ENCODE measurements at places on chromosomes 6 and 20.

GRCh38 chr6:34917626-34918285 lies 28.7 kb downstream of the ANKS1A start:
- DNase-seq, result no peak

GRCh38 chr6:99334526-99335127 lies 14.8 kb downstream of the FAXC start:
- peak; percentile 15 for DNase-seq

GRCh38 chr6:142297996-142298753 lies 3.6 kb upstream of the ADGRG6 start:
- DNase-seq, result no peak

DNA sequence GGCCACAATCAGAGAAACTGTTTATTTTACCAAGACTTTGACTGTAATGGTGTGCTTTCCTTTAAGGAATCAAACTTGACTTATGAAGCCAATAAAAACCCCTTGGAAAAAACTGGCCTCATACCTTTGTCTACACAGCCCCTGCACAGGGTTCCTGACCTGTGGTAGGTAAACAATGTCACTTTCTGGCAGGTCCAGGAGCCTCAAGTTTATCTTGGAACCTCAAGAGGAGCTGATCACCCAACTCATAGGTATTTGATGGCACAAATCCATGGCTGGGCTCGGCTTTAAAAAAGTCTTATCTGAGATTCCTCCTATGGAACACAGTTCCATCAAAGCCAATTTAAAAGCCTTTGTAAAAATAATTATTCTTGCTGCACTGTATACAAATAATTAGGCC lies 61.0 kb downstream of the AGPAT4 start:
- no peak for DNase-seq

DNA sequence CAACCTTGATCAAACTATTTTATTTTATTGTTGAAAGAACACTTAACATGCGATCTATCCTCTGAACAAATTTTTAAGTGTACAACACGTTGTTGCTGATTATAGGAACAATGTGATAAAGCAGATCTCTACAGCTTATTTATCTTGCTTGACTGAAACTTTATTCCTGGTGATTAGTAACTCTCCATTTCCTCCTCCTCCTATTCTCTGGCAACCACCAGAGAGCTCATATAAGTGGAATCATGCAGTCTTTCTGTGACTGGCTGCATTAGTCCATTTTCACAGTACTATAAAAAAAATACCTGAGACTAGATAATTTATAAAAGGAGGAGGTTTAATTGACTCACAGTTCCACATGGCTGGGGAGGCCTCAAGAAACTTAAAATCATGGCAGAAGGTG lies 218.1 kb downstream of the LRFN2 start:
- no peak for DNase-seq

DNA sequence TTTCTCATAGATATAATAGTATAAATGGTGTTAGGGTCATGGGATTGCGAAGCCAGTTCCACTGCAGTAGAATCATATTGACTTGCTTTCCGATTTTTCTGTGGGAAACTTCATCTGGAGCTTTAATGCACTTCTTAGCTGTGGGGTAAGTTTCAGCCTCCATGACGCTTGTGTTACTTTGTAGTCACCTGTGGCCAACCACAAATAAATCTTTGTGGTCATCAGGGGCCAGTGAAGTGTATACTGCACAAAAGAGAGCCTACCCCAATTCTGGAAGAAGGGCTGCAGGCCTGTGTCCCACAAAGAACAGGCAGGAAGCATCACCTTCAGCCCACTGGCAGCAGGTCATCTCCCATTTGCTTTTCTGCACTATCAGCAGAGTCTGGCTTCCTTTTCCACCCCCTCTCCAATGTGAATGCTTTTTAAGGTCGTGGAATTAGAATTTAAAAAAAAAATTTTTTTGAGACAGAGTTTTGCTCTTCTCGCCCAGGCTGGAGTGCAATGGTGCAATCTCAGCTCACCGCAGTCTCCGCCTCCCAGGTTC lies 32.0 kb downstream of the MTHFD1L start:
- DNase-seq, result no peak

GRCh38 chr20:840858-841567 lies 7.5 kb downstream of the FAM110A start:
- no peak for DNase-seq

- DNase-seq, result no peak
Measured at GRCh38 chr6:6575143-6575542, 13.4 kb upstream of the LY86 start.

DNA sequence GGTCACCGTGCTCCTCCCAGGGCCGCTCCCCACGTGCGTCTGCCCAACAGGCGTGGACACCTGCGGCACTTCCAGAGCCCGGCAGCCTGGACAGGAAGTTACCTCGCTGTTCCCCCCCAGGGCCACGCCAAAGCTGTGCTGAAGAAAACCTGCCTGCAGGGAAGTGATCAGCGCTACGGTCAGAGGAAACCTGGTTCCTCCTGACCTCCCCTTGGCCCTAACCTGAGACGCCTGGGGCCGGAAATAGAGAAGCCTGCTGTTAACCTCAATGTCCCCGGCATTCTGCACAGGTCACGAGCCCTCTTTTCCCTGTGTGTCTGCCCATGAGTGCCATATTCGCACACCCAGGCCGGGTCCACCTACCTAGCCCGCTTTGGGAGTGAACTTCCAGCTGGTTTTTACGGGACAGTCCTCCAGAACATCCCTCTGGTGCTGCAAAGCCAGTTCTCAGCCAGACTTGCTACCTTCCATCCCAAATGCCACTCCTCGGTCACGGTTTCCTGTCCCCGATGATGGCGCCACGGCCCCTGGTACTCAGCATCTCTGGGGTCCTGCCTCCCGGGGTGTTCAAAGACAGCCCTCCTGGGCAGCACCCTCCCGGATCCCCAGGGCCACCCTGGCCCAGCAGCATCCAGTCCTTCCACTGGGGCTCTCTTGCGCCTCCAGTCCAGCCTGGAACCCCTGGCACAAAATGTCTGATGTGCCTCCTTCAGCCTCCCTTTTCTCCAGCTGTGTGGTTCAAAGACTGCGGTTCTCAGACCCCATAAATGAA lies 12.0 kb upstream of the IRF4 start:
- no peak for DNase-seq

- no peak for DNase-seq
Measured at GRCh38 chr20:32567384-32568178, 17.6 kb downstream of the NOL4L start.

DNA sequence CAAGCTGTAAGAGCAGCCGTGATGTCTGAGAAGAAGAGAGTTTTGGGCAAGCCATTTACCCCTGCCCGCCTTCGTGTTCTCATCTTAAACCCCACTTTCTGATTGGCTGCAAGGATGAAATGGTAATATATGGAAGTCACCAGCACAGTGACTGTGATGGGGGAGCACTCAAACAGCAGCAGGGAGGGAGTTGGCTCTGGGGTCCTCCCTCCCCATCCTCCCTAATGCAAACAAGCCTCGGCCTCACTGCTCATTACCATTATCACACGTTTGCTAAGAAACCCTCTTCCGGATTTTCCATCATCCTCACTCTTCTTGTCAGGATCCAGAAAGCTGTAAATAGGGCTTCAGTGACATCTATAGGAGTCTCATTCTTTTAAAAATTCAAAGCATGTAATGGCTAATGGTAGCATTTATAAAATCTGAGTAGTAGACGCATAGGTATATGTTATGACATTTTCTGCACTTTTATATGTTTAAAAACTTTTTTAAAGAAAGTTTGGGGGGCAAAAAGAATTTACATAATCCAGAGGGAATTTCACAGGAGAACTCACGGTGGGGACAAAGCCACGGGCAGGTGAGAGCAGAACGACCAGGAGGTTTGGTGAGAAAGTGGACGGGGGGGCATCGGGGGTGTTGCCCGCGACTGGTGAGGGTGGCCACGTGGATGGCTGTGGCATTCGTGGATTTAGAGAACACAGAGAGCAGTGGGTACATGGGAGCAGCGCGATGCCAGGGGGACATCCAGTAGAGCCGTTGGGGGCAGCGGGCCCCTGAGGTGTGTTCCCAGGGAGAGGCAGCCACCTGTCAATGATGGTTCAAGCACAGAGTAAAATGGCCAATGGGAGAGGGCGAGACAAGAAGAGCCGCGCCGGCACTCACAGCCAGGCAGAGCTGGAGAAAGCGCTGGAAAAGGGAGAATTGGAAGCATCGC lies 29.6 kb downstream of the SUMO4 start:
- DNase-seq, result no peak

- DNase-seq, result peak; percentile 38
Measured at GRCh38 chr6:111605100-111605751, 452 bp downstream of the TRAF3IP2 start.

DNA sequence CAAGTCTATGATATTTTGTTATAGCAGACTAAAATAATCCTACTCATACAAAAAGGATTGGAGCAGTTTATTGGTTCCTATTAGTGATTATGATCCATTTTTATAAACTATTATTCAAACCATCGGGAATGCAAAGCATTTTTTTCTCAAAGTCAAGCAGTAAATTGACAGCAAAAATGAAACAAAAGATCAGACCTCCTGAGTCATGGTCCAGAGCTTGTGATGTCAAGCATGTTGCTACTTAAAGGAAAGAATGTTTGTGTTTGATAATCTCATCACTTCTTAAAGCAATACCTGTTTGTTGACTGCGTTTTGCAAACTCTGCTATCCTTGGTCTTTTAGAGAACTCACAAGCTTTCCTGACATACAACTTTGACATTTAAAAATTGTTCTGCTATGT lies 204.4 kb downstream of the SAMD5 start:
- DNase-seq, result no peak

GRCh38 chr6:52929321-52930164 lies 20.0 kb upstream of the GSTA3 start:
- no peak for DNase-seq

DNA sequence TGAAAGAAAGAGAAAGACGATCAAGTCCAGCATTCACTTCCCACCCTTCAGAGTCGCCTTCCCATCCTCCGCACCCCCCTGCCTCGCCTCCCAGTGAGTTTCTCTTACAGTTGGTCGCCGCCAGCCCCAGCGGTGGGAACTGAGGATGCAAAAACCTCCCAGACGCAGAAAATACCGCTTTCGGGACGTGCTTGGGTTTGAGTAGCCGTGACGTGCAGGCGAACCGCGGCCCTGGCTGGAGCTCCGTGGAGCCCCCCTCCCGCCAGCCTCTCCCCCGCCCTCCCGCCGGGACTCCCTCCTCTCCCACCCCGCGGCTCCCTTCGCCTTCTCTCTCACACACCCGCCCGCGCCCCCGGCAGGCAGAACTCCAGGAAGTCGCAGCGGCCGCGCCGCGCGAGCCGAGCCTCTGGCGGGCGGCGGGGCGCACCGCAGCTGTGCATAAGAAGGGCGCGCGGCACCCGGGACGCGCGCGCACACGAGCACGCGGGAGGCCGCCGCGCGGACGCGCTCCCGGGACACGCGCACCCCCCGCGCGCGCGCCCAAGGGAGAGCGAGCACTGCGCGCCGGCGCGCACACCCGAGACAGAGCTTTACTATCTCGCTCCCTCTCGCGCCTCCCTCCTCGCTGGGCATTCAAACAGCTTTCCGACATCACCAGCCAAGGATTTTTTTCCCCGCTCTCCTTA lies at the start of gene ADGRB3:
TSS of gene ADGRB3 (plus strand) at position 557 of the 686 bp plus-strand sequence. CDS start 3,394 bp downstream, outside the sequence.
- peak; percentile 30 for DNase-seq

DNA sequence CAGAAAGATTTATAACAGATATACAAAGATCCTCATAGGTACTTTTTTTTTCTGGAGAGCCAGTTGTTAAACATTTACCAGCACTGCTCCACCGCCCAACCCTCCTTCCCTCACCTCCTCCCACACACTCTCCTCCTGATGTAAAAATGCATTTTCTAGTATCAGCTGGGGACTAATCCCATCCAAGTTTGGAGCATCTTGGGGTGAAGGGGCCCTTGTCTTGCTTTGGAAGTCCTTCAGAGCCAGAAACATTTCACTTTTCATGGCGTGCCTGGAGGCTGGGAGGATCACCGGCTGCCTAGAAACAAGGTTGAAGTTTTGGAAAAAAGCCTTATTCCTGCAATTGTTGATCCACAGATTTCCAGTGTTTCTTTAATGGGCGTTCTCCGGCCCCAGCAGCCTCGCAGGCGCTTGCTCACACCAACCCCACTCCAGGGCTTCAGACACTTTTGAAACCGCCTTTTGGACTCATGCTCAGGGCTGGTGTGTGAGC lies 165.1 kb upstream of the AFDN start:
- DNase-seq, result no peak

GRCh38 chr6:105539911-105540310 lies 137.0 kb upstream of the PREP start:
- DNase-seq, result no peak

- no peak for DNase-seq
Measured at GRCh38 chr20:18837718-18838117, 24.1 kb downstream of the SCP2D1 start.

- DNase-seq, result no peak
Measured at GRCh38 chr6:82917346-82918064, 148.1 kb downstream of the UBE3D start.

DNA sequence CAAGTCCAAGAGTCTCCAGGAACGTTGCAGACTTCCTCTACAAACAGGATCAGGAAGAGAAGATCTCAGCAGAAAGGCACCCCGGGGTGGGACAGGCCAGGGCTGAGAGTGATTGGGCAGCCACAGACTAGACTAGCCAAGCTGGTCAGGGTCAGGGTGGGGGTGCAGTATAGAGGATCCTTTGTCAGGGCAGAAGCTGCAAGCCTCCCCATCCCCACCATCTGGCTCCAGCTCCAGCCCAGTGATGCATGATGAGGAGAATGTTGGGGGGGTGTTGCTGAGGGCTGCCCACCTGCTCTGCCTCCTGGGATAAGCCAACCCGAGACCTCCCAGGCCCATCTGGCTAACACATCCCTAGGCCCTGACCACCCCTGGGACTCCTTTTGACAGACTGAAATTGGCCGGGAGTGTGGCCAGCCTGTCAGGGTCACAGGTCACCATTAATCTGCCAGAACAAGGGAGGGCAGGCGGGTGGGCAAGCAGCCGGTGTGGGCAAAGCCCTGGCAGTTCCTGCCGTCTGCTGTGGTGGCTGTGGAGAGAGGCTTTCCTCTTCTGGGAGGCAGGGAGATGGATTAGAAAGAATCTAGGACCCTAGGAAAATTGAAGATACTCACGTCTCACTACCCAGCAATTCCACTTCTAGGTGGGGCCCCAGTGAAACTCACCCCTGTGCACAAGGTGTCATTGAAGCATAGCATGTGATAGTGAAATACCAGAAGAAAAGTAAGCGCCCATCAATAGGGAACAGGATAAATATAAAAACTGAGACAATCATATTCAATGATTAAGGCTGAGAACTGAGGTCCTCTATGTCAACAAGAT lies 22.1 kb upstream of the SNTA1 start:
- DNase-seq, result no peak

DNA sequence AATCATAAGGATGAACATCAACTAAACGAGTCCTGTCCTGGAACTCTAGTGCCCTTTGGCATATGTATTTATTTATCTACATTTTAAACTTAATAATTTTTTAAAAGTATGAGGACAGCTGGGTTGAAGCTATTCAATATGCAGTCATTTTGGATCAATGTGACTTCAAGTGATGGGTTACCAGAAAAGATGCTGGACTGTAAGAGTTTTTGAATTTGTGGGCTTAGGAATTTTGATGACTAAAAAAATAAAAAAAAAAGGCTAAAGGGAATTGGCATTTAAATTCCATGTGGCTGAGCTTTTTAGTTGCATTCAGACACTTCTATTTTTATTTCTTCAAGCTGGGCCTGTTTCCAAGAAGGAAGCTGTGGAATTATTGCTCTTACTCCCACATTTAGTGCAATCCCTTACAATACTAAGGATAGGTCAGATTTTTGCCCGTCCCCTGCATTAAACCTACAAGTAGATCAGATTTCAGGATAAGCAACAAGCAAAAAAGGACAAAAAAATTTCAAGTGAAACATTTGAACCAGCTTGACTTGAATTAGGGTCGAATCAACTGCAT lies 704.2 kb upstream of the CITED2 start:
- no peak for DNase-seq

GRCh38 chr20:25571240-25571639 lies 14.1 kb downstream of the NINL start:
- no peak for DNase-seq
